ENCODE measurements at places on chromosomes 1 and 21.

GRCh38 chr1:162663589-162664106, 31.4 kb downstream of the DDR2 start:
- DNase-seq, result no peak

DNA sequence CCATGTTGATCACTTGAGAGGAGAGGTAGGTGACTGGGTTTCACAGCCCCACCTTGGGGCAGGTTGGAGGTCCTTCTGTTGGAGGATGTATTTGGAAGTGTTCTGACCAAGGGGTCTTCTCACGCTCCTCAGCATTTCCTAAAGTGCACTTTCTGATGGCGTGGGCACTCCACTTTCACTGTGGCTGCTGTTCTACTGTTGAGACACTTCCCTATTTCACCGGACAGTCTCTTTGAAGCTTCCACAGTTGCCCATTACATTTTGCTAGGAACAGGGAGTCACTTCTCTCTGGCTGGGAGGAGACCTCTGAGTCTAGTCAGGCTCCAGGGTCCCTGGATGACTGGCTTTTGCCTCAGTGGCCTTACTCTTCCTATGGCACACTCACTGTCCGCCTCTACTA, 180.0 kb upstream of the LMO4 start:
- no peak for DNase-seq

DNA sequence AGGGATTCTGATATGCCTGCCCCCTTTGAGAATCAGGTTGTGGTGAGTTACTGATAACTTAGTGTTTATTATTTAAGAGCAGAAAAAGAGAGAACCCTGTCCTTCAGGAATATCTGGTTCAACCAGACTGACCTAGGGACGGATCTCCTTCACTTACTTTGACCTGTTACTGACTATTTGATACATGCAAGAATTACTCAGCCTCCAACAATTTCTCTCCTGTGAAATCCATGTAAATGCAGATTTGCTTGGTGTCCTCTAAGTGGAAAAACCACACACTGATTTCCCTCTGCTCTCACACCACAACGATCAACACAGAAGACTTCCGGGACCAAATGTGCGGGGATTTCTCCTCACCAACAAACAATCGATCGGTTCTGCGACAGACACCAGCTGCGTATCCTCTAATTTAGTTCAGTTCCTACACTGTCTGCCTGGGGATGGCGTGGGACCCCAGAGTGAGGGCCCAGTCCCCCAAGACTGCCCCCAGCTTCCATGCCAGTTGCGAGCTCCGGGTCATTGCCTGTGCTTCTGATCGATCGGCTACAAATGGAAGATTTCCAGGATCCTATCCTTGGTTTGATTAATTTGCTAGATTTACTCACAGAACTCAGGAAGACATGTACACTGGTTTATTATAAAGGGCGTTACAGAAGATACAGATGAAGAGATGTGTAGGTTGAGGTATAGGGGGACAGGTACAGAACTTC, 51.7 kb downstream of the BACE2 start:
- DNase-seq, result no peak

GRCh38 chr1:174875306-174875705, 124.4 kb upstream of the CACYBP start:
- no peak for DNase-seq

DNA sequence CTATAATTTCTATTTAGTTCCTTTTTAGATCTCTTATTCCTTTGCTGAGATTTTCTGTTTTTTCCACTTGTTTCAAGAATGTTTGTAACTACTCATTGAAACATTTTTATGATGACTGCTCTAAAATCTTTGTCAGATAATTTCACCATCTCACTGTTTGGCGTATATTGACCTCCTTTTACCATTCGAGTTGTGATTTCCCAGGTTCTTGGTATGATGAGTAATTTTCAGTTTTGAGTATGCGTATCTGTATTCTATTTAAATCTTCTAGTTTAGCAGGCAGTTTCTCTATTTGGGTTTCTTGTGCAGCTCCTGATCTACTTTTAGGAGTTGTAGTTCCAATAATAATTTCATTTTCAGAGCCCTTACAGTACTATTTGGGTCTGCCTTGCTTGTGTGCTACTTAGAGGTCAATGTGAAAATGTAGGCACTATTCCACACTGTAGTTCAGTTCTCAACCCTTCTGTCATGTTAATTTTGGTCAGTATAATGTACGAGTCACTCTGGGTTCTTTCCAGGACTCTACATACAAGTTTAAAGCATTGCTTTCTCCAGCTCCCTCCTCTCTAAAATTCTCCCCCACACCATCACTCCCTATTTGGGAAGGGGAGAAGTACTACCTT, 115.5 kb downstream of the ACBD6 start:
- no peak for DNase-seq

DNA sequence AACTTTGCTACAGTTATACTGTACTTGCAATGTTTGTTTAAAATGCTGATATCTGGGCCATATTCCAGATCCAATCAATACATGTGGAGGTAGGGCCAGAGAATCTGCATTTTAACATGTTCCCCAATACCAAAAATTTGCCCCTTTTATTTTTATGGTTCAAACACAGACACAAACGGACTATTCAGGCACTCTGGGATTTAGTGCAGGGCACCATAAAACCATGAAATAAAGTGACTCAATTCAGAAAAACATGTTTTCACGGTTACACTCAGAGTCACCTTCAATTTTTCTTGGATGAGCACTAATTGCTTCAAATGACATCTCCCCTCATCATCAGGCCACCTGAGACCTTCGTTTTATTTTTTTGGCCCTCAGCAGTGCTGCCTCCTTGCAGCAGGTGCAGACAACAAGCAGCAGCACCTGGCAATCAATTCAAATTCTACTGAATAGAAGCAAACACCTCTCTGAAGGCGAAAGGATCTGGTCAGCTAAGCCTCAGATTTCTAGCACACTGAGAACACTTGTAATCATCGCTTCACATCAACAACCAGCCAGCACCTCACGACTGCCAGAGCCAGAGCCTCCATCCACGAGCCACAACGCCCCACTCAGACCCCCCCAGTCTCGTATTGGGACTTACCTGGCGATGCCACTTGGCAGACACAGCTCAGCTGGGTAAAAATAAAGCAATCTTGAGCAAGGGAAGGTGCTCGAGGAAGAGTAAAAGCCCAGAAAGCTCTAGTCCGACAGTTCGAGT, 1.1 kb downstream of the ERO1B start:
- DNase-seq, result no peak

DNA sequence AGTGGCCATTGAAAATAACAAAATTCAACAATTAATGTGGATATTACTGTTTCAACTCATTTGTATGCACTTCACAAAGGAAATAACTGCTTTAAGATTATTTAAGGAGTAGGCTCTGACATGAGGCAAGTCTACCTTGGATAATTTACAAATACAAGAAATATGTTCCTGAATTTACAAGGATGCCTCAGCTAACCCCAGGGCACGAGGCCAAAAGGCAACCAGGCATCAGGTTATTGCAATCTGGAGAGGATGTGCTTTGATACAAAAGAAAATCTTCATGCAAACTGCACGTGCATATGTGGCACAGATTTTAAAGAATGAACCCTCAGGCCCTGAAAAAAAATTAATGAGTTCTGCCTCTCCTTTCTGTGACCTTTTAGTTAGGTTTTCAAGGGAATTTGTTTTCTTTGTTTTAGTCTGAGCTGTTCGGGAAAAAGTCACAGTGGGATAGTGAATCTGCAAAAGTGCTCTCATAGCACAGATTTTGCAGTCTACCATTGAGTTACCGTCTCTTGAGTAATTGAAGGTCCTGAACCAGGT, 1304.2 kb upstream of the ADGRL4 start:
- no peak for DNase-seq

DNA sequence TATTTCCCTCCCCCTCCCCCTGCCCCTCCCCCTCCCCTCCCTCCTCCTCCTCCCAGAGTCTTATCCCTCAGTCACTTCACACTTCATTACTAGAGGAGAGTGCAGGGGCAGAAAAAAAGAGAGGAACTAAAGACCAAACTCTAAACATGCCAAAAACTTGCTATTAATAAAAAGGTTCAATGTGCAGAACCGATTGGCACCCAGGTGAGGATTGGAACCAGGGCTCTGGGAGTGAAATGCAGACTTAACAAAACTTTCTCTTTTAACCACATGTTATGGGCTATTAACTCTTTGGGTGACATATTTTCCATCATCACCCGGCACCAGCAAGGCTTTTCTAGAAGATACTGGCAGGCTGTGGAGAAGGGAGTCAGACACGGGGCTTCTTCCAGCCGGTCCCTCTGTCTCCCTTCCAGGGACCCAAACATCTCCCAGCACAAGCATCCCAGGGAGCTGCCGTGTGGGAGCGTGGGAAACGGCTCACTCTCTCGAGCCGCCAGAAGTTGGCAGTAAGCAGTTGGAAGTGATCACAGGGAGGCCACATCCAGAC, 13.6 kb downstream of the NID1 start:
- DNase-seq, result no peak

DNA sequence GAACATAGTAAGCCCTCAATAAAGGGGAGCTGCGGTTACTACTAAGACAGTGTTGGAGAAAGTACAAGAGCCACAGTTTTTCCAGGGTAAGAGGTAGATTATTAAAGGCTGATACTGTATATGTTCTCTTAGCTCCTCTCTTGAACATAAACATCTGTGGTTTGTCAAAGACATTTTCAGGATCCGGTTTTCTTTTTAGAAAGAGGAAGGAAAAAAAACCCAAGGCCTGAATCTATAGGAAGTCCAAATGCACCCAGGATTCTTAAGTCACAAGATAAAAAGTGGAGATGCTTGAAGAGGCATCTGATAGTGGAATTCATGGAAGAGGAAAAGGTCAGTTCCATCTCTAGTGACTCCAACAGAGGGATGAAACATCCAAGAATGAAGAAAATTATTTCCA, 24.6 kb upstream of the SLC45A3 start:
- no peak for DNase-seq

DNA sequence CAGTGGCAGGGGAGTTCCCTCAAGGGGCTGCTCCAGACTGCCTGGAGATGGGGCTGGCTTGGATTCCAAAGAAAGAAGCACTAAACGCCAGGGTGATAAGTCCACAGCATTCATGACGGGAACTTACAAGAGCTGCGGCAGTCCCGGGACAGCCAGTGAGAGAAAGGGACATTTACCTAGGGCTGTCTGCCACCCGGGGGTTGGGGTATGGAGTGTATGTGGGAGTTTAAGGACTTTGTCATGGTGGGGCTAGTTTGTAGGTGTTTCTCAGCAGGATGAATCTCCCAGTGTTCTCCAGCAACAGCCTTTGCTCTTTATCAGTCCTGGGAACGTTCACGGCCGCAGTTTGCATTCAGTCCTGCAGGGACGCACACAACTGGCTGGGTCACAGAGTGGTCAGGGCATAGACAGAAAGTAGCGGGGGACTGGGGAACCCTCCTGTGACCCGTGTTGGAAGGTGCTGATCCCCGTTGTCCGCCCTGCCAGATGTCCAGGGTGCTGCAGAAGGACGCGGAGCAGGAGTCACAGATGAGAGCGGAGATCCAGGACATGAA, 41.4 kb upstream of the HMGN1 start:
- DNase-seq, result no peak

DNA sequence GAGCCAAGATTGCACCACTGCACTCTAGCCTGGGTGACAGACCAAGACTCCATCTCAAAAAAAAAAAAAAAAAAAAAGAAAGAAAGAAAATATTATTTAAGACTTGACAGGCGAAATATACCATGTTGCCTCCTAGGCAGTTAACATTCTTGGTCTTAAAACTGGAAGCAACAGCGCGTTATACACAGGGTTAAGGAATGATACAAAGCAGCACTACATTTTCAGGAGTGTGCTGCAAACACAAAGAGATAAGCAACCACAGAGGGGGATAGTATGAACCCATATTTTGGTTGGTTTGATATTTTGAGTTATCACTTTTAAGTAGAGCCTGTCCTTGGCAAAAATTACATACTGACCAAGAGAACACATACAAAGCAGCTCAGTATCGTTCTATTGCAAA, 25.1 kb downstream of the USP24 start:
- DNase-seq, result no peak

DNA sequence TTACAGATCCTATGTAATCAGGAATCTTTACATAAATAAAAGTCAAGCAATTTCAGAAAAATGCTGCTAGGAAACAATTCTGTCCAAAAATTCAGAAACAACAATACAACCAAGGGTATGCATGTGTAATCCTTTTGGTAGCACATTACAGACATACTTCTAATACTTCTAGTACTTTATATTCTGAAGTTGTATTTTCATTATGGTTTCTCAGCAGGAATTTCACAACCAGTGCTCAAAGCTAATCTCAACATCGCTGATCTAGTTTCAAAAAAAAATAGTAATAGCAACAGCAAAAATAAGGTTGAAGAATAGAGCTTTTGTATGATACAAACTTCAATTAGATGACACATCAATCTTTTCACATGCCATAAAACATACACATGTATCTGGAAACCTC, 545.2 kb downstream of the LTN1 start:
- DNase-seq, result no peak

DNA sequence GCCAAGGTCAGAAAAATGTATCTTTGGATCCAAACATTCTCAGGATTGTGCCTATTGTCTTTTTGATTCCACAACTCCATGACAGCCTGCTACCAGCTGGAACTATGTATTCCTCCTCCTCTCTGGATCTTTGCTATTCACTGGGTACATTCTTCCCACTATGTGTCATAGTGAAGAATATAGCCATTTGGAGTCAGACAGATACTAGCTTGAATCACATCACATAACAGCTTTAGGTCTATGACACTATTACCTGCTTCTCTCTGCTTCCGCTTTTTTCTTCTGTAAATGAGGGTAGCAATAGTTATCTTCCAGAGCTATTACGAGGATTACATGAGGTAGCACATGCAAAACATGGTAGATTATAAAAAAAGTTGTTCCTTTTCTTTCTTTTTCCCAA, 5.4 kb upstream of the EXO1 start:
- no peak for DNase-seq

GRCh38 chr1:19617376-19617775, 26.7 kb upstream of the NBL1 start:
- no peak for DNase-seq

- DNase-seq, result no peak
These were observed 20.3 kb upstream of the SLC26A9 start for GRCh38 chr1:205963352-205964155.

DNA sequence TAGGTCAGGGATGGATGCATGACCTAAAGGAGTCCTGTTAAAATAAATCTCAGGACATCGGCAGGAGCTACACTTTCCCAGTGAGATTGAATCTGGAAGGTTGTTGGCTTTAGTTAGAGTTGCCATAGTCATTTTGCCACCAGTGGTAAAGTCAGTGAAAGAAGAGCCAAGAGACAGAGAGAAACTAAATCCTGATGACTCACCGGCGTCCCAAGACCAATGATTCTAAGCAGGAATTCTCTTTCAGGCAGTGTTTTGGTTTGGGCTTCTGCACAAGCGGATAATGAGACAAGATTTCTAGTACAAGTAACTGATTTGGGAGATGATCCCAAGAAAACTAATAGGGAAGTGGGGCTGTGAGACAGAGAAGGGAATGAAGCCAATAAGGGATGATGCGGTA, 88.8 kb upstream of the ETS2 start:
- no peak for DNase-seq

Measured in GM12878 (cell line).